ENCODE measurements at places on chromosomes 1 and 21.

DNA sequence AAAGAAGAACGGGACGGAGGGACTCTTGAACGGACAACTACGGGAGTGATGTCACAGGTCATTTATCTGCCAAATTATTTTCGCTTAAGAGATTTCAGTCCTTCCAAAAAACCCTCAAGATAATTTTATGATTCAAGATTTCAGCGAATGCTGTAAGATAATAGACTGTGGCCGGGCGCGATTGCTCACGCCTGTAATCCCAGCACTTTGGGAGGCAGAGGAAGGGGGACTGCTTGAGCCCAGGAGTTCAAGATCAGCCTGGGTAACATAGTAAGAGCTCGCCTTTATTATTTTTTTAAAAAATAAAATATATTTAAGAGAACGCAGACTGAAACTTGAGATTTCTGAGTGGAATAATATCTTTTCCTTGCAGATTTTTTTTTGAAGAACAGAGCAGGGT lies 609 bp downstream of the RWDD2B start:
- no peak for DNase-seq

- peak; percentile 37 for DNase-seq
Observed at GRCh38 chr1:8314346-8315280, 3.3 kb upstream of the SLC45A1 start.

GRCh38 chr1:212237651-212238050 lies 47.6 kb upstream of the PPP2R5A start:
- no peak for DNase-seq

DNA sequence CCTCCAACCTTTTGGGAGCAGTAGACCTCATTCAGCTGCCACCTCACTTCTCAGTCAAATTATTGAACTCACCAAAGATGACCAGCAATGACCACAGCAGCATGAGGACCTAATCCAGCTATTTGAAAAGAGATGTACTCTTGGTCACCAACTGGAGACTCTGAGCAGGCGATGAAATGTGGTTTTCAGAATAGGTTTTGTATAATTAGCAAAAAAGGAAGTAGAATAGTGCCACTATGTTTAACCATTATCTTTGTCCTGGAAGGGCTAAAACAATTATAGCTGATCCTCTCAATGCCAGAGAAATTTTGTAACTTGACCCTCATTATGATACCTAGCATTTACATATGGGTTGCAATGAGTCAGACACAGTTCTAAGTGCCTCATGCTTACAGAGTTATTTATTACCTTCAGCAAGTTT lies at the start of gene FCRL2:
Gene FCRL2 (minus strand): TSS at position 162 of the 421 bp plus-strand sequence. CDS start 59 bp downstream, at position 103.
- DNase-seq = no peak
